Activated CD8-positive, alpha-beta T cell treated with anti-CD3 and anti-CD28 coated beads, Interleukin-2, amount 10 ng/mL, durations not matched to agents 7 days and 5 days (primary cell): ENCODE measurements at places on chromosomes 3 and 15.

- DNase-seq: peak; percentile 39
These were observed 36.9 kb upstream of the TRIM59 start for GRCh38 chr3:160486459-160486869.

- DNase-seq: no peak
These were observed 258.4 kb downstream of the ADAMTSL3 start for GRCh38 chr15:83912343-83912742.

GRCh38 chr15:34275154-34275553 is 50.3 kb downstream of the EMC4 start:
- no peak for DNase-seq

- no peak for DNase-seq
These were observed 115.6 kb downstream of the CHDH start for GRCh38 chr3:53730576-53730975.

DNA sequence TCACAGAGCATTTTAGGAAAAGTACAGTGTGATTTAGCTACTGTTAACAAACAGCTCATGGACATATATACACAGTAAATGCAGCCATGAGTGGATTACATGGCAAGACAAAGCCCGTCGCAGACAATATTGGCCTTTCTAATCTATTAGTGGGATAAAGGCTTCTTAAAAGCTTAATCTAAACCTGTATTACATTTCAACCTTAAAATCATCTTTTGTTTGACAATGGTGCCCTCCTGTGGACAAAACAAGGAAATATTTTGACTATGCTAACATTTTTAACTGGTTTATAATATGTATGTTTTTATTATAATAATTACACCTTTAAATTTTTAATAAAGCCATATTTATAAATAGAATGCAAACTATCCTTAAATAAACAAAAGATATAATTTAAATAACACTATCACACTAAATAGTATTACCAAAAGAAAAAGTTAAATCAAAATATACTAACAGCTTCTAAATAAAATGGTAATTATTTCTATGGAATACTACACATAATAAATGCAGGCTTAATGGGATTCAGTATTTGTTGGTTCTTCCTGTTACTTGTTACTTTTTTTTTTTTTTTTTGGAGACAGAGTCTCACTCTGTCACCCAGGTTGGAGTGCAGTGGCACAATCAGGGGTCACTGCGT is 38.6 kb downstream of the TAFA4 start:
- no peak for DNase-seq

- DNase-seq: no peak
These were observed 71.7 kb downstream of the DMXL2 start for GRCh38 chr15:51550841-51551240.

DNA sequence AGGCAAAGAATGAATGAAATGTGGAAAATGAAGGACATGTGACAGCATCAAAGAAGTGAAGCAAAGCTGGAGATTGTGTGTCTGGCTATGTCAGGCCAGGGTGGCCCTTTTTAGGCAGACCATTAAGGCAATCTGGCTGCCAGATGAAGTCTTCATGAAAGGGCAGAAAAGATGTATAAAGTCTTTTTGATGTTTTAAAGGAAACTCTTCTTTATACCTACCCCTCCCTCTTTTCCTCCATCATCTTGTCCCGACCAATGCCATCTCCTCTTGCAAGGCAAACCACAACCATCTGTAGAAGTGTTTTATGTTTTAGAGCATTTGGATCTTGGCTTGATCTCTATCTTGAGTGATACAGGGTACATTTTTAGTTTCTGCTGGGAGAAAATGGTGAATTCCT is 259.2 kb downstream of the LSAMP start:
- no peak for DNase-seq

- DNase-seq: no peak
These were observed 130.9 kb upstream of the IQSEC1 start for GRCh38 chr3:13204177-13204581.

- no peak for DNase-seq
These were observed 195.3 kb downstream of the OSBPL10 start for GRCh38 chr3:31785734-31786133.

- no peak for DNase-seq
These were observed 445.0 kb upstream of the TGFBR2 start for GRCh38 chr3:30161375-30161774.
